ENCODE measurements at places on chromosomes 7 and 10.

GRCh38 chr10:15335508-15335907 lies 35.6 kb downstream of the FAM171A1 start:
- no peak for DNase-seq

GRCh38 chr10:31604096-31604495 lies 285.1 kb downstream of the ZEB1 start:
- DNase-seq = peak; percentile 60

GRCh38 chr7:4733936-4734528 lies 41.4 kb upstream of the AP5Z1 start:
- no peak for DNase-seq

GRCh38 chr10:110696436-110696835 lies 52.3 kb downstream of the RBM20 start:
- DNase-seq = no peak

- DNase-seq = no peak
These were observed 106.3 kb downstream of the C10orf105 start for GRCh38 chr10:71613261-71613777.
